ENCODE measurements at places on chromosomes 6 and 20. TPM values are rescaled to one million over a fixed set of nuclear protein-coding genes. Genes with fewer than 3 reads are reported as not detected.

DNA sequence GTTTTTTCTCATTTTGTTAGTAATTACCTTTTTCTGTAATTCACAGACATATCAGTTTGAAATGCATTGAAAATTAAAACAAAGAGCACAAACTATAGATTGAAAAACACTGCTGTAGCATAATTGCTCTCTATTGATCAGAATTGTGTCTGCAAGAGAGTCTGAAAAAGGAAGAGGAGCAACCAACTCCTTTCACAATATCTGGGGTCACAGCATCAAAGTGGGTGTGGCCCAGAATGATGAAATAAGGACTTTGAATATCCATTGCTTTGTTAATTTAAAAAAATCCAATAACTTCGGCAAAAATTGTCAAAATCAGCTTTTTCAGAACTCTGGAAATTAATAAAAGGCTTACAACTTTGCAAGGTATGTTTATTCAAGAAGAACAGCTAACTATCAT, 99.2 kb downstream of the MYLK4 start:
- no peak for ATAC-seq

GRCh38 chr6:132004668-132005067, 53.5 kb upstream of the CCN2 start:
- no peak for ATAC-seq

The TCP11 gene
- total RNA-seq = 1.2 TPM

DNA sequence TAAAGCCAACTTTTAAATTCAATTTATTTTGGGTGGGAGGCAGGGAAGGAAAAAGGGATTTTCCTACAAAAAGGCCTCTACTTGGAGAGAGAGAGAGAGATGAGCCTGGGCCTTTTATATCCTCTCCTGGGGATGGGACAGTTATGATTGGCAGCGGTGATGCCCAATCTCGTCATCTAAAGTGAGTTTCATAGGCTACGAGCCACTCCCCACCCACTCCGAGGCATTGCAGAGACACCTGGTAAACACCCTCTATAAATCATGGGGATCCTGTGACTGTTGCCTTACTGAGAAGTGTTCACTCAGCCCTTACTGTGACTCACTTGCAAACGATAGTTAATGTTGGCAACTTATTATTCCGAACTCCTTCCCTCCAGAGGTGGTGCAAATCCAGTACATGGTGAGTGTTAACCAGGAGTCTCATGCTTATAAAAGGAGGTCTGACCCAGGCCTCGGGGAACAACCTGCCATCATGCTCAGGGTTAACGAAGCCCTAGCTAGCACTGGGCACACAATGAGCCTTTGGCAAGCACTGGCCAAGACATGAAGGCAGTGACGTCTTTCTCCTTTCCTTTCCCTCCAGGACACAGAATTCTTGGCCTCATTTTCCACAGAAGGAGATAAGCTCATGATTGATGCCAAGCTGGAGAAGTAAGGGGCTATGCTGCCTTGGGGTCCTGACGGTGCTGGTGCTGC, 20.5 kb downstream of the BPIFB4 start:
- ATAC-seq = no peak

DNA sequence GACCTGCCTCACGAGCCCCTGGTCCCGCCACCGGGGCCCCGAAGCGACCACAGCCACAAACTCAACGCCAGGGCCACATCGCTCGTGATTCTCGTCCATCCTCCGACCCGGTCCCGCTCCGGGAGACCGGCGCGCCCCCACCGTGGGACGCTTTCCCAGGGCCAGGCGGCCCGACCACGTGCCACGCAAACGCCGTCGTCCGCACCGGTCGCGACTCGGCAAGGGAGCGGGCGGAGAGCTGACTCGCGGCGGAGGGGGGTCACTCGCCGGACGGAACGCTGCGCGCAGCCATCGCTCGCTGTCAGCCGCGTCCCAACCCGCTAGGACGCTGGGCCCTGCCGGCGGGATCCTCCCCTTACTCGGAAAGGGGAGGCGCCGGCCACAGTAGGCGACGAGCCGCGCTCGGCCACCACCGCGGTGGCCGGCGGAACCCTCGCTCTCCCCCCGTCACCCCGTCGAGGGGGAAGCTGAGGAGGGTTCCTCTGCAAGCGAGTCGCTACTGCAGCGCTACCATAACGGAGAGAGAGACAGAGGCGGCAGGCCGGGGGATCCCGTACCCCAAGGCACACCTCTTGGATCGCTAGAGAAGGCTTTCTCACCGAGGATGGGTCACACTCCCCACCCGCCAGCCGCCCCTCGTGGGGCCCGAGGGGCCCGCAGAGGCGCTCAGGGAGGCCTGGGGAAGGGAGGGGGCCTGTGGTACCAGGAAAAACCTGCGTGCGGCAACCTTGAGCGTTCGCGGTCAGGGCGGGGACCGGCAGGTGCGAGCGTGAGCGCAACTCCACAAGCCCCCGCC, 511.8 kb upstream of the ZNF337 start:
- peak; percentile 84 for ATAC-seq

GRCh38 chr20:44997668-44998067, 31.4 kb downstream of the STK4 start:
- ATAC-seq = no peak

The APCDD1L gene
- total RNA-seq = 6.1 TPM

DNA sequence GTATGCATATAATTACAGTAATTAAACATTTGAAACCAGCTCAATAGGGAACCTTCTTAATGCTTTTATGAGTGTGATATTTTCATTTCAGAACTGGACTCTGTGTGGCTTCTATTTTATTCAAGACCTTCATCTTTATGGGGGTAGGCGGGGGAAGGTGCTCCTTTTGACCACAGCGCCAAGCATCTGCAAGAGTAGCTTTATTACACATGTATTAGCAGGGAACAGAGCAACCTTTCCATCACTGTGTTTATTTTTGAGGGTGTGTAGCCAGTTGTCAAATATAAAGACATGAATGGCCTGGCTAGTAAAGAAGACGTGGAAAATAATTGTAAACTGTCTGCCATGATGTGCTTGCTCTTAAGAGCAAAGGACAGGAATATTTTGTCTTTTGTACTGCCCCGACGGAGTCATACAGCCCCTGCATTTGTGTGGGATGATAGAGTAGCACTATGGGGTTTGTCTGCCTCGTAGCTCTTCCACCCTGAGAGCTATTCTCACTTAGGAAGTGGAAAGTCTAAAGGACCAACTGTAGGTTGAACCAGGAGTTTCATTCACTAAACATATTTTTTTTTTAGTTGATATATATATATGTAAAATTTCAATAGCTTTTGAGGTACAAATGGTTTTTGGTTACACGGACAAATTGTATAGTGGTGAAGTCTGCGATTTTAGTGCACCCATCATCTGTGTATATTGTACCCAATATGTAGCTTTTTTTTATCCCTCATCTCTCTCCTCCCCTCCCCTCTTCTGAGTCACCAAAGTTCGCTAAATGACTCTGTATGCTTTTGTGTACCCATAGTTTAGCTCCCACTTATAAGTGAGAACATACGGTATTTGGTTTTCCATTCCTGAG, 91.2 kb downstream of the CARMIL1 start:
- no peak for ATAC-seq

DNA sequence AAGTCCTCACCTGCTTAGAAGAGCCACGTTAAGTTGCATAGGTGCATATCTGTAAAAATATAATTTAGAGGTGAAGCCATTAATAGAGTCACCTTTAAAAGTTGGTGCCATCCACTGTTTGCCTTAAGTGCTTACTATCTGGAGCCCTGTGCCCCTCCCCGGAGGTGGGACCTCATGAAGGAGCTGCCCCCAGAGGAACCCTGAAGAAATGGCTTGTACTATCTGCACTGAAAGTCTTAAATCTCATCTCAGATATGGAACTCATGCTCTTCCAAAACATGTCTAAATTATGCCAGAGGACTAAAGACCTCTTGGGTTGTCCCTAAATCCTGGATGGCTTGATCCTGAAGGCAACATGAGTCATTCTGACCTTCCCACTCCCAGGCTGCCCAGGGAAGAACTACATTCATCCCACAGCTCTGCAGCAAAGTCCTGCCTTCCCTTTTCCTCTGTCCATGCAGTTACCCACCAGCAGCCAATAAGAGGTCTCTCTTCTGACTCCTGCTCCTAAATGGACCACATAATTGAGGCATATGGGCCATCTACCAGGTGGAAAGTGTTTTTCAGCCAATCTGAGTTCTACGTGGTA, 85.3 kb downstream of the ASXL1 start:
- ATAC-seq = no peak

GRCh38 chr6:135173242-135173988, 7.7 kb upstream of the MYB start:
- no peak for ATAC-seq

DNA sequence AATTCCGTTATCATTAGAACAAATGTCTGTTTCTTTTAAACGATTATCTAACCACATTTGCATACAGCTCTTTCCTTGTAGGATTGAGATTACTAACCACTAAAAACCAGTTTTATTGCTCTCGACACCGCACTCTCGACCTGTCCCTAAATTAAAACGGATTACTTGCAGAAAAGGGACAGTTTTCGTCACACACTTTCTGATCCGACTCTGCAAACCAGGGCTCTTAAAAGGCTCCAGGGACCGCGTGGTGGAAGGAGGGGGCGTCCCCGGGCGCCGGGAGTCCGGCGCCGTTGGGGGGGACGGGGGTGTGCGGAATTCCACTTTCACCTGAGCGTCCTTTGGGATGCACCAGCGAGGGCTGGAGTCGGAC, 731 bp downstream of the MAK start:
- peak; percentile 6 for ATAC-seq

GRCh38 chr20:45355209-45356084, 7.2 kb upstream of the SDC4 start:
- peak; percentile 37 for ATAC-seq

DNA sequence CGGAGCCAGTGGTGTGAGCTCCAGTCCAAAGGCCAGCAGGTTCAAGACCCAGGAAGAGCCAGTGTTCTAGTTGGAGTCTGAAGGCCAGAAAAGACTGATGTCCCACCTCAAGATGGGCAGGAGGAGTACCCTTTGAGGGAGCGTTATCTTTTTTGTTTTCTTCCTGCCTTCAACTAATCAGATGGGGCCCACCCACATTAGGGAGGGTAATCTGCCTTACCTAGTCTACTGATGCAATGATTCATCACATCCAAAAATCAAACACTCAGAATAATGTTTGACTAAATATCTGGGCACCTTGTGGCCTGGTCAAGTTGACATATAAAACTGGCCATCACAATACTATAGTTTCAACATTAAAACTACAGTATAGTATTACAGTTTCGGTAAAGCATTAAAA, 19.7 kb downstream of the ZKSCAN3 start:
- no peak for ATAC-seq

GRCh38 chr6:167761794-167762258, 64.9 kb upstream of the AFDN start:
- ATAC-seq = no peak

The FAM210B gene
- total RNA-seq = 12.4 TPM

DNA sequence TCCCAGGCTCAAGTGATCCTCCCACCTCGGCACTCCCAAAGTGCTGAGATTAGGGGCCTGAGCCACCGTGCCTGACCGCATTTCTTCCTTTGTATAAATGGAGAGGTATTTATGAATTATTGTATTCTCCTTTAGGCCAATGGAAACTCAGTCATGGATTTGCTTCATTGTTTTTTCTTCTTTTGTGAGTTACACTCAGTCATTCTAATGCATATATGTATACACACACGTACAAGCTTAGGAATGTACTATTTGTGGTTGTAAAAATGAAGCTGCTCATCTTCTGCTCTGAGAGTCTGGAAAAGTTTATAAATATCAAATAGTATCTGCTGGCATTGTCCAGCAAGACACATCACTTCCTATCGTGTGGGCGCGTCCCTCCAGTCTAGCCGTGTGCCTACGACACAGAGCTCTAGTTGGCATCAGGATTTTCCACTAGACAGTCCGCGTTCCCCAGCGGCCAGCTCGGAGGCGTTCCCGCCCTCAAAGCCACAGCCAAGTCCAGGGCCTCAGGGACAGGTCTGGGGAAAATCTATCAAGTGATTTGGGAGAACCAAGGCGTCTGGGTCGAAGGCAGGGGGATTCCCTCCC, 215.2 kb downstream of the NFATC2 start:
- ATAC-seq = no peak

- ATAC-seq = no peak
Observed at GRCh38 chr6:104921896-104922295, 35.0 kb upstream of the LIN28B start.

The SLC17A2 gene
- not detected for total RNA-seq

DNA sequence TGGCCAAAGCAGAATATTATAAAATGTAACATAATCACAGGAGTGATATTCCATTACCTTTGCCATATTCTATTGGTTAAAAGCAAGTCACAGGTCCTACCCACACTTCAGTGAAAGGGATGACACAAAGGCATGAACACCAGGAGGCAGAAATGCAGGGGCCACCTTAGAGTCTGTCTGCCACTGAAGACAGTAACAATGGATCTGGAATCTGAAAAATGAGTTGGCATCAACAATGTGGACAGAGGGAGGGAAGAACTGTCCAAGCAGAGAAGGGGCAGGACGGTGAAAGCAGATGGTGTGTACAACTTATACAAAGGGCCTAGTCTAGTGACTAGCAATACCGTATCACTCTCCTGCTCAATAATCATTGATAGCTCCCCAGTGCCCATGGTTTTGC, 6.6 kb upstream of the LPIN3 start:
- ATAC-seq = no peak

GRCh38 chr6:145318952-145319351, 416.4 kb downstream of the EPM2A start:
- no peak for ATAC-seq

GRCh38 chr6:53432318-53433161, 83.8 kb upstream of the ELOVL5 start:
- ATAC-seq = peak; percentile 95

GRCh38 chr6:42748203-42748898, 2.4 kb upstream of the TBCC start:
- ATAC-seq = no peak

Data from motor neuron (in vitro differentiated cells).